Suppressor macrophage treated with lipopolysaccharide for 1 hour (primary cell): ENCODE measurements at places on chromosomes 7 and 10.
A peak's percentile ranks its signal among the peaks of the same experiment; 100 is the strongest.

- DNase-seq: no peak
These were observed at the start of gene ELN for GRCh38 chr7:74027683-74028320. TSS of gene ELN (plus strand) at chr7:74028173. CDS start at chr7:74028188, 15 bp downstream.

- DNase-seq: peak; percentile 74
These were observed 132.3 kb upstream of the POT1 start for GRCh38 chr7:125061776-125062397.

DNA sequence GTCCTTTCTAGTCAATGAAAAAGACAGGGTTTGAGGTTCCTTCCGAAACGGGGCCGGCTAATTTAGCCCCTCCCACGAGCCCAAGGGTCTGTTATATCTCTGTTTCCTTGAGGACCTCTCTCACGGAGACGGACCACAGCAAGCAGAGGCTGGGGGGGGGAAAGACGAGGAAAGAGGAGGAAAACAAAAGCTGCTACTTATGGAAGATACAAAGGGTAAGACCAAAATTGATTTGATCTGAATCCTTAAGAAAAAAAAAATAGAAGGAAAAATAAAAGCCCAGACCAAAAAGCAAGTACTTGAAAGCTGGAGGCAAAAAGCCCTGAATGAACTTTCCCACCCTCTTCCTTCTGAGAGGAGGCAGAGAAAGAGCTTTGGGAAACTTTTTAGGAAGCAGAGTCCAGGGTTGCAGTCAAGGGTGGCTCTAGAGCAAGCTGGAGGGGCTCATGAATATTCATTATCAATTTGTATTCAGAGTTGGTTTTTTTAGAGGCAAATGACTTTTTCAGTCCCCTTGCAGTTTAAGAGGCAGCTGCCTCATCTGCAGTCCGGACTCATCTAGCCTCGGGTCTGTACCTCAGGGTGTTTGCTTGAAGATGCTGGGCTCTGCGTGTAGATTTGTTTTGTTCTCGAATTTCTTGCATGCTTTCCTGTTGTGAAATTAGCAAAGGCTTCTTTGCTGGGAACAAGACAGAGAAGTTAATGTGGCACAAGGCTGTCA is at the start of gene ENTPD1:
ENTPD1 (plus strand) TSS at position 123 of the 721 bp plus-strand sequence; CDS start at position 200, 77 bp downstream.
- DNase-seq: peak; percentile 44

GRCh38 chr7:158595068-158595467 is 7.4 kb upstream of the PTPRN2 start:
- DNase-seq: no peak

DNA sequence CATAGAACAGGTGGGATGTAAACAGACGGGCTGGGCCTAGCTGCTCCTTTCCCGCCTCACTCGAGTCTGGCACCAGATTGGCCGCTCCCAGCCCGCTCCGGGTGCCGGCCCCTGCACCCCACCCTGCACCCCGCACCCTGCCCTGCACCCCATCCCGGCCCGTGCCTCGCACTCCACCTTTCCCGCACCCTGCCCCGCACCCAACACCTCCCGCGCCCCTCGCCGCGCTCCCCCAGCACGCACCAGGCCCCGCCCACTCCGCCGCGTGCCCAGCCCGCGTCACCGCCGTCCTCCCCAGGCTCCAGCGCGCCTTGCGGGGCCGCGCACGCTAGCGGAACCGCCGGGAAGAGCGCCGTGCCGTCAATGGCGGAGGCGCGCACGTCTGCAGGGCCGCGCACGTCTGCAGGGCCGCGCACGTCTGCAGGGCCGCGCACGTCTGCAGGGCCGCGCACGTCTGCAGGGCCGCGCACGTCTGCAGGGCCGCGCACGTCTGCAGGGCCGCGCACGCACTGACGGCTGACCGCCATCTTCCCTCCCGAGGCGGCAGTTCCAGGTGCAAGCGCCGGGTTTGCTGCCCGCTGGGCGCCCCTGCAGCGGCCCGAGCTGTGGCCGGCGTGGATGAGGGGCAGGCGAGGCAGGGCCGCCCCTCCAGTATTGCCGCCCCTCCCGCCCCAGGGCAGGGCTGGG is at the start of gene UBE3C:
UBE3C (plus strand) TSS at position 503 of the 687 bp plus-strand sequence. CDS start 347 bp downstream, outside the sequence.
- peak; percentile 97 for DNase-seq

DNA sequence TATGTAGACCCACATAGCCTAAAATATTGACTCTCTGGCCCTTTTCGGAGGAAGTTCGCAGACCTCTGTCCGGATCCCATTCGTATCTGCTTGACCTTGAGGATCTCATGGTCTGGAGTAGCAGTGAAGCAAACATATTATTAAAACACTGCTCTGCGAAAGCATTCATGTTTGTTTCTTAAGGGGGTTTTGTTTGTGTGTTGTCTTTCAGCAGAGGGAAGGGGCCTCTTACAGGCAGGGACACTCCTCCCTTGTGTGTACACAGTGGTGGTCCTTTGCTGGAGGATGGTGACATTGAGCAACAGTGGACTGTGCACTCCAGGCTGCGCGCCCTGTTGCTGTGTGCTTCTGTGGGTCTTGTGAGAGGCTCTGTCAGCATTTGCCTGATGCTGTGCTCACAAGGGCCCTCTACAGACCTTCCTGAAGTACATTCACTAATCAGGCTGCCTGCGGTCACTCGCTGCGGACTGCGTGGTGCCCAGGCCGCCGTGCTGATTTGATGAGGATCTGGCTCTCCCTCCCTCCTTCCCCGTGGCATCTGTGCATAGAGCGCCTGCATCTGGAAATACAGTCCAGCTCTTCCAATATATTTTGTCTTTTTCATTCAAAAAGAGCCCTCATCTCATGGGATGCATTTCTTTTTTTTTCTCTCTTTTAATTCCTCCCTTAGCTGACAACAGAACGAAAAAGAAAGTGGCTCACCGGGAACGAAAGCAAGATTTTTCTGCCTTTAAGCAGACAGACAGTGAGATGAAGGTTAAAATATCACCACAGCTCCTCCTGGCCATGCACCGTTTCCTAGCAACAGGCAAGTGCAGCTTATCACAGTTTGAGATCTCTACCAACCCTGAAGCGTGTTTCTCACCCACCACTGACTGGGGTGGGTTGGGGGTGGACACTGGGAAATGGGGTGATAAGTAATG is 135.8 kb downstream of the CNNM2 start:
- peak; percentile 64 for DNase-seq

DNA sequence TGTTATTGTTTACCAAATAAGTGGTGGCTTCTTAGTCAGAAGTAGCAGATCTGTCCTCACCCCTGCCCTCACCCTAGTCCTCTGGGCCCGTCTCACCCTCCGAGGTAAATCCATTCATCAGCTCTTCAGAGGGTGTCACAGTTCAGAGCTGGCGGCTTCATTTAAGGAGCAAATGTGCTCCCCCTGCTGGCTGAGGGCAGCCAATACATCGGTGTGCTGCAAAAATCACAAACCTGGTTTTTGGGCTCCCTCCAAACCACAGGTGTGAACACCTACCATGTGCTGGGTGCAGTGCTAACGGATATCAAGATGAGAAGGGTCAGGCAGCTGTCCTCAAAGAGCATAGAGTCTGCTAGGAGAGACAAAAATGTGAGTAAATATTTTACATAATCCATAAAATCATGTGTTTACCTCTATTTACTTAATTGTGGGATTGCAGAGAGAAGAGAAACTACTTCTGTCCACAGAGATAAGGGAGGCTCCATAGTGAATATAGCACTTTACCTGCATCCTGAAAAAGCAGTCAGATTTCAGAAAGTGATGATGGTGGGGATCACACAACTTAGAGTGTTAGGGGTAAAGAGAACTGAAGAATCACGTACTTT is 15.5 kb upstream of the CRTAC1 start:
- peak; percentile 79 for DNase-seq

- DNase-seq: no peak
These were observed 229.1 kb upstream of the IGFBP3 start for GRCh38 chr7:46150202-46150601.

DNA sequence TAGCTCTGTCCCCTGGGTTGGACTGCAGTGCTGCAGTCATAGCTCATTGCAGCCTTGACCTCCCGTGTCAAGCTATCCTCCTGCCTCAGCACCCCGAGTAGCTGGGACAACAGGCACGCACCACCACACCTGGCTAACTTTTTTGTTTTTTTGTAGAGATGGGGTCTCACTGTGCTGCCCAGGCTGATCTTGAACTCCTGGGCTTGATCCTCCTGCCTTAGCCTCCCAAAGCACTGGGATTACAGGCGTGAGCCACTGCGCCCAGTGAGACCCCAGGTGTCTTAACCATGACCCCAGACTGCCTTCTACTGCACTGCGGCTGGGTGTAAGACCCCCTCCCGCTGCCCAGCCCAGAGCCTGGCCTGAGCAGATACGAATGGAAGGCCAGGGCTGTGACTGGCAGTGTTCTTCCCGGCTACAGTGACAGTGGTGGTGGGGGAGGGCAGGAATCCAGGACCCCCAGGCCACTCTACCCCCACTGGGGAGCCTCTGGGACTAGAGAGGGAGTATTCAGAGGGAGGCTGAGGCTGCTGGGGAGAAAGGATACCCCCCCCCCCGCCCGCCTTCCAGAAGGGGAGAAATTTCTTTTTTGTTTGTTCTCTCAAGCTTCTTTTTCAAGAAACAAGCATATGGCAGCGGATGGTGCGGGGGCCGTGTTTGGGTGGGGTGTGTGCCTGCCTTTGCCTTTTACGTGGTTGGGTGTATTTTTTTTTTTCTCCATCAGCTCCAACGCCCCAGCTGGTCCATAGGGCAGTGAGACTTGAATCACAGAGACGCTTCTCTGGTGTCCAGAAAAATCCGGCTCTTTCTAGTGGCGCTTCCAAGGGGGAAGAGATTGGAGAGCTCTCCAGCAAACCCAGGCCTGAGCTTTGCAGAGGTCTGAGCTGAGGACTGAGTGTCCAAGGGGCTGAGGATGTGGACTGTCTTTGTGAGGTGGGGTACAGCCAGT is 36.6 kb downstream of the GTF2IRD1 start:
- DNase-seq: no peak

GRCh38 chr7:79317728-79318127 is 135.7 kb downstream of the MAGI2 start:
- DNase-seq: no peak

GRCh38 chr10:120929166-120929565 is 78.0 kb downstream of the WDR11 start:
- no peak for DNase-seq

- DNase-seq: no peak
These were observed 11.5 kb upstream of the TSGA13 start for GRCh38 chr7:130697820-130698219.

DNA sequence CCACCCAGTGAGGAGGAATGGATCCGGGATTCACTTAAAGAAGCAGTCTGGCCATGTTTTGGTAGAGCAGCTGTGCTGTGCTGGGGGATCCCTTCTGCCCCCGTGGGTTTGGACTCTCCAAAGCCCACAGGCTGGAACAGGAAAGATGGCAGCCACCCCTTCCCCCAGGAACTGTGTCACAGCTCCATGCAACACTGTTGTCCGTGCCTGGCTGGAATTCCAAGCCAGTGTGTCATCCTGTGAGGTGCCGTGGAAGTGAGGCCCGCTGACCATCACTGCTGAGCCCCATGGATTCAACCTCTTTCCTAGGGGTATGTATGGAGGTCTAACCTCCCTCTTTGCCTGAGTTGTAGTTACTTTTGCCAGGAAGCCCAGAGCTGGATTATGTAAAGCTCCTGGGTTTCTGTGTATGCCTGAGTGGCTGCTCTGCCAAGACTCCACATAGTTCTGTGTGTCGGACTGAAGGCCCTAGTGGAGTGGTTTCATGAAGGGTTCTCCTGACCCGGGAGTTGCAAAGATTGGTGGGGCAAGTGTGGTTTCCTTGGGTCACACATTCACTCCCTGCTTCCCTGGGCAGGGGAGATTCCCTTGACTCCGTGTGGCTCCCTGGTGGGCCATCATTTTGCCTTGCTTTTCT is 35.1 kb upstream of the PCGF5 start:
- DNase-seq: no peak

DNA sequence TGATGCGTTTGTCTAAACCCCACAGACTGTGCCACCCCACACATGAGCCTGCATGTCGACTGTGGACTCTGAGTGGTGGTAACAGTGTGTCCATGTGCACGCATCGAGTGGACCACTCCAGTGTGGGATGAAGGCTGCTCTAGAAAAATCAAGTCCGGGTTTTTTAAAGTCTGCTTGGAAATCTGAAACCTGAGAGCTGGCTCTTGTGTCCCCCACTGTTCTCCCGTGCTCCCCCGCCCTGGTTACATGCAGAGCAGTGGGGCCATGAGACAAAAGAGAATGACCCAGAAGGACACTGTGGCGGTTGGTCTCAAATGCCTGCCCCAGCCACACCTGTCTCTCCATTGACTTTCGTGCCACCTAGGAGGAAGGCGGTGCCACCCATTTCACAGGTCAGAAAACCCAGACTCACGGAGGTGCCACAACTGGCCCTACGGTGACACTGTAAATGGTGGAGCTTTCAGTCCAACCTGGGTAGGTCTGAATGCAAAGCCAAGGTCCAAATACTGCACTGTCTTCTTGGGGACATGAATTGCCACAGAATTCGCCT is 27.3 kb upstream of the PWWP2B start:
- no peak for DNase-seq

GRCh38 chr10:70139151-70139996 is 6.7 kb upstream of the AIFM2 start:
- DNase-seq: no peak

GRCh38 chr7:5396542-5396941 is 27.1 kb downstream of the TNRC18 start:
- peak; percentile 82 for DNase-seq

- DNase-seq: peak; percentile 55
These were observed 6.2 kb downstream of the CALHM2 start for GRCh38 chr10:103445767-103446567.

- DNase-seq: peak; percentile 33
These were observed 251.4 kb upstream of the ZMIZ1 start for GRCh38 chr10:78817361-78817760.

GRCh38 chr10:4450981-4451908 is 374.8 kb upstream of the AKR1E2 start:
- DNase-seq: peak; percentile 98

GRCh38 chr10:58319599-58319998 is 15.2 kb upstream of the UBE2D1 start:
- peak; percentile 26 for DNase-seq

GRCh38 chr10:113337142-113337541 is 215.7 kb upstream of the HABP2 start:
- DNase-seq: no peak

GRCh38 chr7:98753989-98754479 is 115.8 kb downstream of the TMEM130 start:
- no peak for DNase-seq

- no peak for DNase-seq
These were observed 92.2 kb upstream of the DDC start for GRCh38 chr7:50657341-50657873.

GRCh38 chr7:135710417-135711138 is 17.4 kb downstream of the SLC13A4 start:
- DNase-seq: peak; percentile 54

GRCh38 chr7:132683896-132684690 is 107.8 kb upstream of the PLXNA4 start:
- DNase-seq: no peak

DNA sequence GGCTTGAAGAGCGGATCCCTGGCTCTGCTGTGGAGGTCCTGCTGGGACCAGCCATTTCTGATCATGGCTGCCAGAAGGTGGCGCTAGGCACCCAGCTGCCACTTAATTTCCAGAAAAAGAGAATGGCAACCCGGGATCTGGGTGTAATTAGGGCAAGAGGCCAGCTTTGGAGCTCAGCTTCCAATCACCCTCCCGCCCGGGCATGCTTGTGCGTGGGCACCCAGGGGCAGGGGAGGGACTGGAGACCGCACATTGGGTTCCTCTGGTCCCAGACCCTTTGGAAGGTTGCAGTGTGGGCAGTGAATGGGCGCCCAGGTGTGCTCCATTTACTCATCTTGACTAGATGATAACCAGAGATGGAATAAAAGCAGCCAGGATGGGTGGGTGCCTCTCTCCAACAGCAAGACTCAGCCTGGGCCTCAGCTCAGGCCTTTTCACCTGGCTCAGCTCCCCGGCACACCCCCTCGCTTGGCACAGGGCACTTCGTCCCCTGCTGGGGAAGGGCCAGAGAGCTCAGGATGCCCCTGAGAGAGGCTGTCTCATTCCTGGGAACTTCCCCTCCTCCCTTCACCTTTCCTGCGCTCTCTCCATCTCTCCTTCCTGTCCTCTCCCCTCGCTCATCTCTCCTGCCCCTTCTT is 14.7 kb downstream of the FAM241B start:
- peak; percentile 73 for DNase-seq
